Cardiac fibroblast (primary cell): ENCODE measurements at places on chromosomes 1 and 21.

DNA sequence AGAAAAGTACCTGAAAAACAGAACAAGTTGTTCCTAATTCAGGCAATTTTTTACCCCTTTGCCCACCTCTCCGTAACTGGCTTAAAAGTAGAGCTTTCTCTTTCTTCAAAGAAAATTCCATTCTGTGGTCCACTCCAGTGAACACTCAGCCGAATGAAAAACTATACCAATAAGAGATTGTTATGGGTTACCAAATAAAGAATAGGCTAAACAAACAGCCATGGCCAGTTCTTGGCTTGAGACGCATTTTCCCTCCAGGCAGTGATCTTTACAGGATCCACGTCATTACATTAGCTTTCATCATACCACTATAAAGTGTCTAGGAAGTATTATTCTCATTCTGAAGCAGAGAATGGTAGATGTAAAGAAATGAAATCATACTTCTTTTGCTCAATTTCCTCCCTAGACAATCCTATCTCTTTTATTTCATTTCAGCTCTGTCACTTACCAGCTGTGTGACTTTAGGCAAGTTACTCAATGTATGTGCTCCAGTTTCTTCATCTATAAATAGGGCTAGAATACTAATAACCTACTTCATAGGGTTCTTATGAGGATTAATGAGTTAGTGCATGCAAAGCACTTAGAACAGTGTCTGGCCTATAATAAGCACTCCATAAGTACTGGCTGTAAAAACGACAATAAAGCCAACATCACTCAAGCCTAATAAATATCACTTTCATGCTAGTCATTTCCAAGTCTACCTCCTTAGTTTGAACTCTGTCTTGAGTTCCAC is 26.5 kb upstream of the TRIM45 start:
- peak; percentile 13 for DNase-seq

GRCh38 chr1:54848134-54848948 is 38.7 kb downstream of the DHCR24 start:
- DNase-seq = no peak

GRCh38 chr1:87044424-87044823 is 130.0 kb downstream of the HS2ST1 start:
- no peak for DNase-seq

DNA sequence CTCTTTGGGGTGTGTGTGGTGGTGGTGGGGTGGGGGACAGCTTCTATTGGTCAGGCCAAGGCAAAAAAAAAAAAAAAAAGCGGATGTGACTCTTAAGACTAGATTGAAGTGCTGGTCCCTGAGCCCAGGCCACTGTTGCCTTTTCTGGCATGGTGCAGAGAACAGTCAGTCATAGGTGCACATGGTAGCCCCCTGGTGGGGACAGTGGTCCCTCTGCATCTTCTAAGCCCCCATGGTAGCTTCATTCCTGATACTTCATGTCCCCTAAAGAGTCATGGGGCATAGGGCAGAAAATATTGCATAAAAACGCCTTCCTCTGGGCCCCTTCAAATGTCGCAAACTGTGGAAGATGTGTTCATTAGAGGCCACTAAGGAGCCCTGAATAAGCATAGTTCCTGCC is 371.8 kb downstream of the NPHP4 start:
- no peak for DNase-seq

- peak; percentile 39 for DNase-seq
These were observed 56.1 kb upstream of the MRPS6 start for GRCh38 chr21:34017039-34017961.

DNA sequence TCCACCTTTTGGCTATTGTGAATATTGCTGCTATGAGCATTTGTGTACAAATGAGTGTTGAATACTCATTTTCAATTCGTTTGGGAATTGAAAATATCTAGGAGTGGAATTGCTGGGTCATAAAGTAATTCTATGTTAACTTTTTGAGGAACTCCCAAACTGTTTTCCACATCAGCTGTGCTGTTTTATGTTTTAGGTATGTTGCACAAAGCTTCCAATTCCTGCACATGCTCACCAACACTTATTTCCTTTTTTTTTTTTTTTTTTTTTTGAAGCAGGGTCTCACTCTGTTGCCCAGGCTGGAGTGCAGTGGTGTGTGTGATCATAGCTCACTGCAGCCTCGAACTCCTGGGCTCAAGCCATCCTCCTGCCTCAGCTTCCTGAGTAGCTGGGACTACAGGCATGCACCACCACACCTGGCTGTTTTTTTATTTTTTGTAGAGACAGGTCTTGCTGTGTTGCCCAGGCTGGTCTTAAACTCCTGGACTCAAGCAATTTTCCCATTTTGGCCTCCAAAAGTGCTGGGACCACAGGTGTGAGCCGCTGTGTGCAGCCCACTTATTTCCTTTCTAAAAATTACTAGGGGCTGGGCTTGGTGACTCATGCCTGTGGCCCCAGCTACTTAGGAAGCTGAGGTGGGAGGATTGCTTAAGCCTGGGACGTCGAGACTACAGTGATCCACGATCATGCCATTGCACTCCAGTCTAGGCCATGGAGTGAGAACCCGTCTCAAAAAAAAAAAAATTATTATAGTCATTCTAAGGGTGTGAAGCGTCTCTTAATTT is 33.4 kb downstream of the TMCC2 start:
- peak; percentile 45 for DNase-seq

DNA sequence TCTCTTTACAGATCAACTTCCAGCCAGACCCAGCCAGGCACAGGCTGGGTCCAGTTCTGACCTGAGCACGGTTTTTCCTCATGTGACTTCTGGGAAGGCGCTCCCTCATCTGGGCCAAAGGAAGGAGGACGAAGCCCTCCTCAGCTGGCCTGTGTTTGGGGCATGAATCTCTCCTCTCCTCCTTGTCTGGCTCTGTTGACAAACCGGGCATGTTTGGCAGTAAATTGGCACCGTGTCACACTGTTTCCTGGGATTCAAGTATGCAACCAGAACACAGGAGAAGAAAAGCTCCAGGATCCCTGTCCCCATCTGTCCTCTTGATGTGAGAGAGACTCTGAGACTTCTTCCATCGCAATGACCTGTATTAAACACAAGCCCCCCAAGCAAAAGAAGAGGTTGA is 18.3 kb downstream of the NECAP2 start:
- DNase-seq = no peak

- DNase-seq = peak; percentile 77
These were observed at the start of gene HFM1 for GRCh38 chr1:91404151-91405012. TSS of gene HFM1 (minus strand) at chr1:91404837. CDS start at chr1:91401082, 3,755 bp downstream.

GRCh38 chr21:37370152-37371040 is 3.8 kb downstream of the DYRK1A start:
- DNase-seq = peak; percentile 69

DNA sequence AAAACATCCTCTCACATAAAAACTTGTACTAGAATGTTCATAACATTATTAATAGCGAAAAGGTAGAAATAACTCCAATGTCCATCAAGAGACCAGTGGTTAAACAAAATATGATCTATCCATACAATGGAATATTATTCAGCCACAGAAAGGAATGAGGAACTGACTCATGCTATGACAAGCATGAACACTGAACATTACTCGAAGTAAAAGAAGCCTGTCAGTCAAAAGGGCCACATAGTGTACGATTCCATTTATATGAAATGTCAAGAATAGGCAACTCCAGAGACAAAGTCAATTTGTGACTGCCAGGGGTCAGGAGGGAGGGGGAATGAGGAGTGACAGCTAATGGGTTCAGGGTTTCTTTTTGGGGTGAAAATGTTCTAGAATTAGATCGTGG is 2.3 kb downstream of the VPS26C start:
- peak; percentile 23 for DNase-seq

- no peak for DNase-seq
These were observed 181.5 kb downstream of the NPHP4 start for GRCh38 chr1:5810553-5811270.

DNA sequence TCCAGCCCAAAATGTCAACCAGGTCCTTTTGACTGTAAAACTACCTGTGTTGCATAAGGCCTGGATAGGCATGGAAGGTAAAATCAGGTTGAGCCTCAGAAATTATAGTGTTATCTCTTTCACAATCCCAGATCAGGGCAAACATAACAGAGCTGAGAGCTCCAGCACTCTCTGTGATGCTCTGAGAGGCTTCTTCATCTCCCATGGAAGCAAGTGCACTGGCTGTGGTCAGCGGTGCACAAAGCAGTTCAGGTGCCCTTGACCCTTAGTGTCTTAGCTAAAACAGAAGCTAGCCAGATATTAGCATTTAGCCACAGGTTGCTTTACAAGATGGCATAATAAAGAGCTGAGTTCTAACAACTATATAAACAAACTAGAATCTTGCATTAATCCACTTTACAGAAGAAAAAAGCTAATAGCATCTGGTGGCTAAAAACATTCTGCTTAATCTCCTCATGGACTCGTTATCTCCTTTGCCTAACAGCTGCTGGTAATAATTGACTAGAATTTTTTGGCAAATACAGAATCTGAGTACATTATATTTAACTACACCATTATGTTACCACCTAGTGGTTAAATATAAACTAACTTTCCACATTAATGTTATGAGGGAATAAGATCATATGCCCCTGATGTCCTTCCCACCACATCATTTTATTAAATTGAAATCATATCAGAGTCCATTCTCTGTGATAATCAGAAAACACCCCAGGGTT is 25.6 kb upstream of the POGK start:
- no peak for DNase-seq

- no peak for DNase-seq
These were observed 33.4 kb upstream of the OR2B11 start for GRCh38 chr1:247491328-247491727.

DNA sequence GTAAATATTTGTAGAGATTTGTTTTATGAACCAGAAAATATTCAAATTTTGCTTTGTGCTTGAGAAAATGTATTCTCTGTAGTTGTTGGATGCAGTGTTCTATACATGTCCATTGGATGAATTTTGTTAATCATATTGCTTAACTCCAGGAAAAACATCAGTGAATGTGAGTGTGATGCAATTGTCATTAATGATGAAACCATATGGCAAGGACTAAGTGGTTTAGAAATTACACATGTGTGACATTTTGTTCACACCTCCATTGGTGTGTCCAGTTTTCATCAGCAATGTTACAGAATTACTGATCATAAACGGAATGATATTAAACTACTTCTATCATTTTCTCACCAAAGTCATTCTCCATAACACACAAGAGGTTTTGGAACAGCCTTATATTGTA is 151.8 kb upstream of the ST6GALNAC5 start:
- DNase-seq = no peak

GRCh38 chr1:47452426-47452825 is 14.6 kb downstream of the FOXD2 start:
- no peak for DNase-seq

DNA sequence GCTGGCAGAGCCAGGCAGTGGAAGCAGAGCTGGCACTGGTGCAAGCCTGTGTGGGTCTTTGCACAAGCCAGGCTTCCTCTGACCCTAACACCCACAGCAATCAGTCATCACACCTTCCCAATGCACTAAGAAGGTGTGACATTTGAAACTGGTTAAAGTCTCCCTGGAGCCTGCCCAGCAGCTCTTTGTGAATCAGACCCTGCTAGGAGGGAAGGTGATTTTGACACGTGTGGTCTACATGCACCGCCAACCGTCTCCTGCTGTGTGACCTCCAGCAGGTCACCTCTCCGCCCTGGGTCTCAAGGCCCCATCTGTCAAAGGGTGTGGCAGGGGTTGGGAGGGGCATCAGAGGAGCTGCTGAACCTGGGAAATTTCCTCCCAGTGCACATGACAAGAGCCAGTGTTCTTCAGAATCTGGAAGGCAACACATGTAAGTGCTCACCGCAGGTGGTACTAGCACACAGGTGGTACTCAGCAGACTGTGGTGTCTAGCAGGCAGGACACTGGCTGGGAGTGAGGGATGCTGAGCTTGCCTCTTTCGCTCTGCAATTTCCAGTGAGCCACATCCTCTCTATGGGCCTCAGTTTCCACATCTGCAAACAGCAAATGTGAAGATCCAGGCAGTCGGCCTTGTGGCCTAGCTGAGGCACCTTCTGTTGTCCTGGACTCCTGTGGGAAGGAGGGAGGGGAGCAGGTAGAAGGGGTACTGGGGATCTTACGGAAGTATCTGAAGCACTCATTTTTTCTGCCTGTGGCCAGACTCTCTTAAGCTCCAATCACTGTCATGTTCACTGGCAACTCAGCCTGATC is 123.2 kb downstream of the DMRTB1 start:
- DNase-seq = no peak

DNA sequence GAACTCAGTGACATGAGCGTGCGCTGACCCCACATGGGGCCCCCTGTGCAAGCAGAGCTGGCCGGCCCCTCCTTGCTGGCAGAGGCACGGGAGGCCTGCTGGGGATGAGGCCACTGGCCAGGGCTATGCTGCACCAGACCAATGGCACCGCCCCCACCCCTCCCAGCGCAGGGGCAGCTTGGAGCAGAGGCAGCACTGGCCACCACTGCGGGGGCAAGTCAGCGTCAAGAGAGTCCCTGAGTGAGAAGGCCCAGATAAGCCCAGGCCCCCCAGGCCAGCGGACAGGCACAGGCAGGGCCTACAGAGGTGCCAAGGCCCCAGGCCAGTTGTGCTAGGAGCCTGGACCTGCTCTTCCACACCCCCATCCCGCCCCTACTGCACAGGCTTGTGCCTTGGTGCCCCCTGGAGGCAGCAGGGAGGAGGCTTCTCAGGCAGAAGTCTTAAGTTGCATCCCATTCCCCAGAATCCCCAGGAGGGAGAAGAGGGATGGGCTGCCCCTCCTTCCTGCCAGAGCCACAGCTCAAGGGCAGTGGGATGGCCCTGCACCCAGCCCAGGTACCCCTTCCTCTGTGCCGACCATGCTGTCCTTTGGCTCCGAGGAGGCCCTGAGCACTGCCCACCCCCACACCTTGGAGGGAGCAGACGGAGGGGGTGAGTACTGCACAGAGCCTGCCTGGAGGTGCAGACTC is 35.8 kb downstream of the EPHX1 start:
- DNase-seq = peak; percentile 84

GRCh38 chr1:19547814-19548213 is 62.5 kb upstream of the CAPZB start:
- DNase-seq = no peak

- no peak for DNase-seq
These were observed 24.7 kb downstream of the IL23R start for GRCh38 chr1:67190942-67191341.

- DNase-seq = peak; percentile 49
These were observed 216.5 kb upstream of the VAMP3 start for GRCh38 chr1:7554385-7555235.

DNA sequence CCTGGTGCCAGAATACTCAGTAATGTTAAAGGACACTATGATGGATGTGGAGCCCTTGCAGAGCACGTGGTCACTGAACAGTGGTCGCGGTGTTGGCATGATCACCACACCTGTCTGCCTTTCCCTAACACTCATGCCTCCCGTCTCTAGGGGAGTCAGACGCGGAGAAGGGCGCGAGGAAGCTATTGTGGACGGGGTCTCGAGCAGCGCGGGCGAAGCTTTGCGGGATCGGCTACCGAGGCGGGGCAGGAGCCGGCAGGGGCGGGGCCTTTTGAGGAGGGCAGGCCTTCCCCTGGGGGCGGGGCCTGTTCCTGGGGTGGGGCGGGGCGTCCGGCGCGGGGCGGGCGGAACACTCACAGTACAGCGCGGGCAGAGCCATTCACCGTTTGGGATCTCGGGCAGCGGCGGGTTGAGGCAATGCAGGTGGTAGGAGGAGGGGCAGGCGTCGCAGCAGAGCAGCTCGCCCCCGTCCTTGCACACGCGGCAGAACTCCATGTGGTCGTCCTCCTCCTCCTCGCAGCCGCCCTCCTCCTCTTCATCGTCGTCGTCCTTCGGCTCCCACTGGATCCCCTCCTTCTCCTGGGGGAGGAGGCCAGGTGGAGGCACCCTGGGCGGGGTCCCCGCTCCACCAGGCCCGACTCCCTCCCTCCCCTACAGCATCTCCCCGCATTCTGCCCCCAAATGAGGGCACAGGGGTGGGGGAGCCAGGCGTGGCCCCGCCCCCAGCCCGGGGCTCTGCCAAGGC is 31.5 kb downstream of the CHD5 start:
- DNase-seq = peak; percentile 26
